ENCODE measurements at places on chromosomes 1 and 21.

DNA sequence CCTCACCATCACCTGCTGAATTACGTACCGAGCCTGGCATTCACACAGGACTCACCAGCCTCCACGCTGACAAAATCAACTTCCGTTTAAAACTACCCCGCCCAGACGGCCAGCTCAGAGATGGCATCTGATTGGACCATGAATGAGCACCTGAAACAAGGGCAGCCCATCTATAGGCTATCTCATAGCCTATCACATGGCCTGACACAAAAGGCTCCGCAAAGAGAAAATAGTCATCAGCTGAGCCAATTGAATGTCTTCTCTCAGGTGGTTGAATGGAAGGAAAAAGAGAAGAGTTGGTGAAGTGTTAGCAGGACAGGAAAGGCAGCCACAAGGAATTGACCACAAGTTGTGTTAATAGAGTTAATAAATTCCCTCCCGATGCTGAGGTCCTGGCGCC lies 50.6 kb upstream of the ZC3H12A start:
- no peak for DNase-seq

DNA sequence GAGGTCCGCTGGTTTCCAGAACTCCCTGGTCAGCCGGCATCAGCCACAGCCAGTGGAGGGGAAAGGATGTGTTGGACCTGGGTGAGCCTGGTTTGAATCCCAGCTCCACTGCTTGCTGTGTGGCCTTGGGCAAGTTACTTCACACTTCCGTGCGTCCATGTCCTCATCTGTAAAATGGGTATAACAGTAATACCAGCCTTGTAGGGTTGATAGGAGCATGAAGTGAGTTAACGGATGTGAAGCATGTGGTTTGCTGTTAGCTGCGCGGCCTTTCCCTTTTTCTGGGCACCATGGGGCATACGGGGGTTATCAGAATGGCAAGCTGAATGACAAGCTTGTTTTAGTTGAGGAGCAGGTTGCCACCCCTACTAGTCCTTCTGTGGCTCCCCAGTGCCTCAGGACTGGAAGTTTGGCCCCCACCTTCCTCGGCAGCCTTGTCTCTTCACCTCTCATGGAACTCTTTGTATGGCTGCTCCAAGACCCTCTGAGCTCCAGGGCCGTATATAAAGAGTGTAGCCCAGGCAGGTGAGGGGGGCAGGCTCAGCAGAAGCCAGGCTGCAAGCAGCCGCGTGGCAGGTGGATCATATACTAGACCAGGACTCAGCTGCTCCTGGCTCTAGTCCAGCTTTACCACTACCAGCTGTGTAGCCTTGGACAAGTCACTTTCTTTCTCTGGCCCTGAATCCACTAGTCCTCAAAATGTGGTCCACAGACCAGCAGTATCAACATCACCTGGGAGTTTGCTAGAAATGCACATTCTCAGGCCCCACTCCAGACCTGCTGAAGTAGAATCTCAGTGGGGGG lies 95.4 kb downstream of the LACTBL1 start:
- DNase-seq = no peak

DNA sequence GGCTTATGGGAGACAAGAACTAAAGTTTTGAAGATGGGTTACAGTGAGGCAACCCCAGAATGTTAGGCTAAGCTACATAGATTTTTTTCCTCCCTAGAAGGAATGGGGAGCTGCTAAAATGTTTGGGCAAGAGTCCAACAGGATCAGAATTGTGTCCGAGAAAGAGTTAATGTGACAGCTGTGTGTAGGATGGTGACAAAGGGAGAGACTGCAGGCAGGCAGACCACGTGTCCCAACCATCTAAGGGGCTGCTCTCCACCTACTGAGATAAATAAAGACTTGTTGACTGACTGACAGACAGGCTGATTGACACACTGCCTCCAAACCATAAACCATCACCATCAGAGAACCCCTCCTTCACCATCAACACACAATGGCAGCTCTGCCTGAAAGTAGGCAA lies 133.7 kb upstream of the CTTNBP2NL start:
- no peak for DNase-seq

GRCh38 chr21:34807881-34808568 lies 139.2 kb downstream of the CLIC6 start:
- no peak for DNase-seq

- DNase-seq = no peak
These were observed 49.2 kb downstream of the UMODL1 start for GRCh38 chr21:42120101-42120902.
